ENCODE measurements at places on chromosomes 4 and X.

- no peak for DNase-seq
Measured at GRCh38 chr4:17283832-17284231, 228.1 kb downstream of the QDPR start.

DNA sequence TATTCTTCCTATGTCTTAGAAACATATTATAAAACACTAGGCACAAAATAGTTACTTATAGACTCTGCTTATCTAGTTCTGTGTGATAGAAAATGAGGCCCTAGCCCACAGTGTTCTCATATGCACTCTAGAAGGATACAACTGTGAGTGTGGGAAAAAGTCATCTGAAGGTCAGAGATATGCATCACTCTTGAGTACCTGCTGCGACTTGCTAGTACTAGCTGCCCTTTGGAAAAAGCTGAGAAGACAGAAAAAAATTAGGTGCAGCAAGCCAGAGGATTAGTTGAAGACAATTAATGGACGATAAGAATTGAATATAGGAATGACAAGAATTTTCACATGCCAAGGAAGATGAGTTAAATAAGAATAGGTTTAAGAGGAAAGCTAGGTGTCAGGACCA, 61.3 kb downstream of the MTHFD2L start:
- DNase-seq, result no peak

- DNase-seq, result peak; percentile 81
Measured at GRCh38 chr4:168917138-168917779, 92.8 kb downstream of the CBR4 start.

DNA sequence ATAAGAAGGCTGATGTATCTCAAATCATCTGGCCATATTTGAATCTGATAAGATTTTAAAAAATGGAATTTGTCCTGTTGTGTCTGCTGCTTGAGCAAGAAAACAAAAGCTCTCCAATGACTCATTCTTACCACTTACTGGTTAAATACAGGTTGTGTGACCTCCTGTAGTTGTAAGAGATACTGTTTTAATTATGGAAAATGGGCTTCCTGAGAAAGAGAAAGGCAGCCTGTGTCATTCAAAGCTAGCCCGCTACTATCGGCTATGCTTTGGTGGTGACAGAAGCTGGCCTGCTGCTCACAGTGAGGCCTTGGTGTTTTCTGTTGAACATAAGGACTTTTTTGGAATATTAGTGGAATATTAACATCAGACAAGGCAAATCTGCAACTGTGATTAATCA, 1722.1 kb upstream of the PCDH10 start:
- DNase-seq, result no peak

DNA sequence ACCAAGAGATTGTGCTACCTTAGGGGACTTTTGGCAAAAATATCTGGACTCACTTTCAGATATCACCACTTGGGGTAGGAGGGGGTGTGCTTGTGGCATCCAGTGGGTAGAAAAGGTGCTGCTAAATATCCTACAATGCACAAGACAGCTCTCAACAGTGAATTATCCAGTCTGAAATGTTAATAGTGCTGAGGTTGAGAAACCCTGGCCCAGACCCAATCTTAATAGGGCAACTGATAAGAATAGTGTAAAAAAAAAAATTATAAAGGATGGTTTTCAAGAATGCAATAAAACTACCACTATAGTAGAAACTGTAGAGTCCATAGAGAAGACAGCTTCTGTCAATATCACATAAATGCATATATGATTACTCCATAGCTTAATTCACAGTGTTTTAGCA, 185.5 kb downstream of the ZNF330 start:
- no peak for DNase-seq

- DNase-seq, result no peak
Measured at GRCh38 chr4:159017323-159018026, 85.4 kb upstream of the RAPGEF2 start.

DNA sequence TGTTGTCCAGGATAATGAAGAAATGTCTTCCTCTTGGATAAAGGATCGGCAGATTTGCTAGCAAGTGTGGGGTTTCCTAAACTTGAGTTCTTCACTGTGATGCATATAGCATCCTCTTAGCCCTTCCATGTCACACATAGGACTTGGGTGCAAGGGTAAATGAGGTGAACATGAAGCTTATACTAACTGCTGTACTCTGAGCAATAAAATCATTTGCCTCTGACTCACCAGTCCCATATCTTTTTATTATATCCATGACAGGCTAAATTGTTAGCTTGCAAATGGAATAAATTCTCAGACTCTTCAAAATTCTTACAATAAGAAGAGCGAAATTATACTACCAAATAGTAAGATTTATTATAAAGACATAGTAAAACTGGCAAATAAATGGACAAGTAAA, 14.7 kb upstream of the TBC1D1 start:
- DNase-seq, result no peak

DNA sequence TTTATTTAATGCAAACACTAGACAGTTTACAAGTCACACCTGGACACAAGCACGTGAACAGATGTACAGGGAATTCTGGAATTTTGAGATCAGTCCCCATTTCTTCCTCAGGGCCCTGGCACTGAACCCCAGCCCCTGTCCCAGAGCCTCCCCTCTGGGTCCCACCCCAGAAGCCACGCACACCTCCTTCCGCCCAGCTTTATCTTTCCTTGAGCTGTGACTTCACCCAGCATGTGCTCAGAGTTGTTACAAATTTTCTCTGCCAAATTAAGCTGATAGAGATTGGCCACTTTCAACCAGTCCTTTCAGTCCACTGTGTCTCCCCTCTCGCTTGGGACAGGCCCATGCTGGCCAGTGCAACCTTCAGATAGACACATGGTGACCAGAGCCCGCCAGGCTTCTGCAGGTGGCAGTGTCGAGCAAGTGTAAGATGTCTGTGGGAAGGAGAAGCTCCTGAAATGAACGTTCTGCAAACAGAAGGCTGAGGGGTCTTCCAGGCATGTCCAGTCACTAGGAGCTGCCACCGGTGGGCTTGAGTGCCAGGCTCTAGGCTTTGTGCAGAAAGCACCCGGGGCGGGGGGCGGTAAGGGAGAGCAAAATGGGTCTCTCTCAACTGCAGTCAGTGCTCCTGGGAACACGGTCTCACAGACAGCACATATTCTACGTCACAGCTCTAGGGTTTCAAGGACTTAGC, 73.3 kb downstream of the MTMR1 start:
- no peak for DNase-seq

- no peak for DNase-seq
Measured at GRCh38 chr4:28436191-28437080, 1575.8 kb downstream of the STIM2 start.

GRCh38 chr4:148495463-148495862, 53.2 kb upstream of the NR3C2 start:
- DNase-seq, result no peak

GRCh38 chr4:56531823-56532222, 26.2 kb downstream of the ARL9 start:
- DNase-seq, result no peak

- DNase-seq, result peak; percentile 71
Measured at GRCh38 chr4:125016892-125017299, 297.9 kb upstream of the FAT4 start.

GRCh38 chr4:86543560-86544309, 50.4 kb upstream of the PTPN13 start:
- DNase-seq, result no peak

DNA sequence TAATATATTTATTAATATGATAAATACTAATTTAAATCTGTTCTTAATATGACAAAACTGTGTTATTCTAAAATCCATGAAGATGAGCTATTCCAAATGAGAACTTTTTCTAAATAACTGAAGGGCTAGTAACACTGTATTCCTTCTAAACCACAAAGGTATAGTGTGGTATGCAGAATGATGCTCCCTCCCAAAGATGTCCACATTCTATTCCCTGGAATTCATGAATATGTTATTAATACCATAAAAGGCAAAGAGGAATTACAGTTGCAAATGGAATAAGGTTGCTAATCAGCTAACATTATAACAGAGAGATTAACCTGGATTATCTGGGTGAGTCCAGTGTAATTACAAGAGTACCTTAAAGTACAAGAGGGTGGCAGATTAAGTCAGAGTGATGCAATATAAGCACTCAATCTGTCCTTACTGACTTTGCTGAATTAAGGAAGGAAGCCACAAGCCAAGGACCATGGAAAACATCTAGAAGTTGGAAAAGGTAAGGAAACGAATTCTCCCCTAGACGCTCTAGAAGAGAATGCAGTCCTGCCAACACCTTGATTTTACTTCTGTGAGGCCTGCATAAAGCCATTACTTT, 20.7 kb upstream of the MAB21L2 start:
- DNase-seq, result no peak

- DNase-seq, result no peak
Measured at GRCh38 chrX:44816367-44816766, 27.5 kb upstream of the DUSP21 start.

DNA sequence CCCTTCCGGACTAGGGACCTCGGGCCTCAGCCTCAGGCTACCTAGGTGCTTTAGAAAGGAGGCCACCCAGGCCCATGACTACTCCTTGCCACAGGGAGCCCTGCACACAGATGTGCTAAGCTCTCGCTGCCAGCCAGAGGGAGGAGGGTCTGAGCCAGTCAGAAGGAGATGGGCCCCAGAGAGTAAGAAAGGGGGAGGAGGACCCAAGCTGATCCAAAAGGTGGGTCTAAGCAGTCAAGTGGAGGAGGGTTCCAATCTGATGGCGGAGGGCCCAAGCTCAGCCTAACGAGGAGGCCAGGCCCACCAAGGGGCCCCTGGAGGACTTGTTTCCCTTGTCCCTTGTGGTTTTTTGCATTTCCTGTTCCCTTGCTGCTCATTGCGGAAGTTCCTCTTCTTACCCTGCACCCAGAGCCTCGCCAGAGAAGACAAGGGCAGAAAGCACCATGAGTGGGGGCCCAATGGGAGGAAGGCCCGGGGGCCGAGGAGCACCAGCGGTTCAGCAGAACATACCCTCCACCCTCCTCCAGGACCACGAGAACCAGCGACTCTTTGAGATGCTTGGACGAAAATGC, at the start of gene WAS:
TSS of gene WAS (plus strand) at position 389 of the 572 bp plus-strand sequence. CDS start at position 444, 55 bp downstream.
- no peak for DNase-seq

GRCh38 chr4:82801910-82802521, 3.4 kb upstream of the SCD5 start:
- DNase-seq, result no peak

DNA sequence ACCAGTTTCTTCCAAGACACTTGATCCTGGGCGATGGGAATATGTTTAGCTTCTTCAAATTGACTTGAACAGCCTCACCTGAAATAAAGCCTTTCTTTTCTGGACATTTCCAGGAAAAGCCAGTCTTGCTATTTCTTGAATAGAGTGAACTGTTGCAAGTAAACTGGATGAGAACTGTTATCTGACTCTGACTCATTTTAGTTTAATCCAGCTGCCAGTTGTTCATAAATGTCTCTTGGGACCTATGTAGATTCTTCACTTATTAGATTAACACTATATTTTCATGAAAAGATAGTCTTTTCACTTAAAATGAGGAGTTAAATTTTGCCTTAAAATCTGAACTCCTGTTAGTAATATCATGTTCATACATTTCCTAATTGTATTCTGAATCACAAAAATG, 615.4 kb upstream of the GALNT7 start:
- DNase-seq, result no peak

- DNase-seq, result peak; percentile 77
Measured at GRCh38 chr4:2537011-2537830, 774 bp downstream of the FAM193A start.

GRCh38 chrX:40267334-40268187, 169.8 kb upstream of the BCOR start:
- DNase-seq, result no peak

GRCh38 chrX:119406776-119407175, 7.6 kb downstream of the SLC25A43 start:
- no peak for DNase-seq

- no peak for DNase-seq
Measured at GRCh38 chr4:88029556-88029955, 22.1 kb downstream of the PKD2 start.

- DNase-seq, result no peak
Measured at GRCh38 chr4:179927473-179927872, 2315.7 kb upstream of the TENM3 start.

DNA sequence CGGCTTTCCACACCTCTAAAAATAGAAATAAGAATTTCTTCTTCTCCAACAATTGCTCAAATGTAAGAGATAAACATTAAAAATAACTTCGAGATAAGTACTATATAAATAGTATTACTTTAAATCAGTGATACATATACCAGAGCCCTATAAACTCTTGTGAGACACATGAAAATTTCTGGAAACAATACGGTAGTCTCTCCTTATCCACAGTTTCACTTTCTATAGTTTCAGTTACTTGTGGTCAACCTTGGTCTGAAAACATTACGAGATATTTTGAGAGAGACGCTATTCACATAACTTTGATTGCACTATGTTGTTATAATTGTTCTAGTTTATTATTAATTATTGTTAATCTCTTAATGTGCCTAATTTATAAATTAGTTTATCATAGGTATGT, 101.5 kb upstream of the CXXC4 start:
- no peak for DNase-seq

DNA sequence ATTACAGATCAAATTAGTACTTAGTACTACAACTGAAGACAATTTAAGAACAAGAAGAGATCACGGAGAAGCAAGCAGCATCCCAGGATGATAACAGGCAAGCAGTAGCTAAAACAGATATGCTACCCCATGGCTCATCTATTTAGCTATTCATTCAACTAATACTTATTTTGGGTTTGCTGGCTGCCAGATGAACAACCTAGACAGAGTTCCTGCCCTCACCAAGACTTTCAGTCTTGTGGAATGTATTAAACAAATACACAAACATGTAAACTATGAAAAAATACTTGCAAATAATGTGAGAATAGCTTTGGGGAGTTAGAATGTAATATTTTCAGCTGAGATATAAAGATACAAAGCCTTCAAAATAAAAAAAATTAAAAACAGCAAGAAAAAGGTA, 2.4 kb upstream of the CORIN start:
- DNase-seq, result no peak

DNA sequence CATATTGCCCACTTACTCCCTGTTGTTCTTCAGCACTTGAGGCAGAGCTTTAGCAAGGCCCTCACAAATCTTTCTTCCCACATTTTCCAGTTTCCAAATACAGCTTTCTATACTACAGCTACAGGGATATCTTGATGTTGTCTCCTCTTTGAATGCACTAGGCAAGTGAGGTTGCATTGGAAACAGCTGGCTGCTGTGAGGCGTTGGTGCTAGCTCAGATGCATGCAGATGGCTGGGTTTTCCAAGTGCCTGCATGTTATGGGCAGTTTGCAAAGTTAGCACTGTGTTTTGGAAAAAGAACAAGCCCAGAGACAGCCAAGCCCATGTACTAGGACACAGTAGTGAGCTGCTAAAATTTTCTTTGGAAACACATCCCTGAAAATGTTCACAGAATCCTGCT, 315.1 kb upstream of the RASGEF1B start:
- DNase-seq, result no peak
